ENCODE measurements at places on chromosomes 7 and 10.

DNA sequence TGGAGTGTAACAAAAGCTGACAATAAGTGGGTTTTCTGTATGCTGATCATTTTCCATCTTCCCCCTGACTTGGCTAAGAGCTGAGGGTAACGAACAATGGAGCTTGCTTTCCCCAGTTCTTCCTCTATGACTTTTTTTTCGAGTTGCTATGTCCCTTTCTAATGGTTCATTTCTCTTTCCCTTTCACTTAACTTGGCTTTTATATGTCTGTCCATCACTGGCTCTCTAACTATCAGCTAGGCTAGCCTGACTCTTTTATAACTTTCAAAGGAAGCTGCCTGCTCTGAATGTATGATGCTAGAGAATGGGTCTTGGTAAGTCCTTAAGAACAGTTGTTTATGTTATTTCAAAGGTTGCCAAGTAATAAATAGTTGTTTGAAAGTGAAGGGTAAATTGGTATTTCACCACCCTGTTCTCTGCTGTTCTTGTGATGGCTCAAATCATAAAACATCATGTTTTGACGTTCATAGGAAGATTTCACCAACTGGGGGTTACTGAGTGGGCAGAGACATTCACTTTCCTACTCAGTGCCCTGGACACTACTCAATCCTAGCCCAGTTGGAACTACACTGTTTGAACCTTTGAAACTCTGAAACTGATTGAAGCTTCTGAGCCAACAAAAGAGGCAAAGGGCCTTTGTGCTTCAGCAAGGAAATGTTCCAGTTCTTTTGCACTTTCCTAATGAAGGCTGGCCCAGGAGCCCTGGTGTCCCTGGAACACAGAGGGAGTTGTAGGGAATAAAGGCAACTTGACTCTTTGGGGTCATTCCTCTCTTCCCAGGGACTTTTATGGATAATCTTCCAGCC, 85.4 kb upstream of the PHYHIPL start:
- no peak for DNase-seq

- no peak for DNase-seq
Measured at GRCh38 chr10:71353639-71354038, 34.6 kb downstream of the SLC29A3 start.

- DNase-seq: no peak
Measured at GRCh38 chr10:102752934-102753664, 9.4 kb downstream of the WBP1L start.

GRCh38 chr10:4022473-4022872, 237.5 kb upstream of the KLF6 start:
- DNase-seq: no peak

DNA sequence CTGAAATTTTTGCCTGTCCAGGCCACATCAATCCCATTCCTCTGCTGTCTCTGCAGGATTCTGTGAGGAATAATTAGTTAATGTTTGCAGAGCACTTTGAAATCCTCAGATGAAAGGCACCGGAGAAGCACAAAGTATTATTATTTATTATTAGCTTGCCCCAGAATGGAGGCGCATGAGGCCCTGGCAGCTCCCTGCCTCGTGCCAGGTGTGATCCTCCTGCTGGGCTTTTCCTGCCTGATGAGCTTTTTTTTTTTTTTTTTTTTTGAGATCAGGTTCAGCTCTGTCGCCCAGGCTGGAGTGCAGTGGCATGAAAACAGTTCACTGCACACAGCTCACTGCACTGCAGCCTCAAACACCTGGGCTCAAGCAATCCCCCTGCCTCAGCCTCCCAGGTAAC, 65.2 kb downstream of the TCF7L2 start:
- no peak for DNase-seq

DNA sequence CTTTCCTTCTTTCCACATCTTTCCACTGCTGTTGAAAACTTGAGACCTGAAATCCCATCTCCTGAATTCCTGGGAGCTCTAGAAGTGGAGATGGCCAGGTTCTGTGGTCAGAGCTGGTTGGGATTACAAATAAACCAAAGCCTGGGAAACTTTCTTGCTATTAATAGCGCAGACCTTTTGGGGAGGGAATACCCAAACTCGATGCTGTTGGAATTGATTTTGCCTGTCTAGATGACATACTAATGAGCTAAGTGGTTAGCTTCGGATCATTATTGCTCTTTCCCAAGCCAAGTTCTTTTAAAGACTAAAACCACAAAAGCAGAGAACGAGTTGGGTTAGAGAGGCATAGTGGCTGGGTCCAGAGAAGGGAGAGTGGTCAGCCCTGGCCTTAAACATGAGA, 76.6 kb downstream of the TCF7L2 start:
- no peak for DNase-seq

Data from activated effector memory CD4-positive, alpha-beta T cell treated with anti-CD3 and anti-CD28 coated beads, Interleukin-2, amount 50 U/mL, for 16 hours (primary cell).